Stimulated activated CD4-positive, alpha-beta T cell treated with anti-CD3 and anti-CD28 coated beads, Interleukin-4, amount 100 ng/mL, for 24 hours (primary cell): ENCODE measurements at places on chromosomes 16 and 17.
A peak's percentile ranks its signal among the peaks of the same experiment; 100 is the strongest.

DNA sequence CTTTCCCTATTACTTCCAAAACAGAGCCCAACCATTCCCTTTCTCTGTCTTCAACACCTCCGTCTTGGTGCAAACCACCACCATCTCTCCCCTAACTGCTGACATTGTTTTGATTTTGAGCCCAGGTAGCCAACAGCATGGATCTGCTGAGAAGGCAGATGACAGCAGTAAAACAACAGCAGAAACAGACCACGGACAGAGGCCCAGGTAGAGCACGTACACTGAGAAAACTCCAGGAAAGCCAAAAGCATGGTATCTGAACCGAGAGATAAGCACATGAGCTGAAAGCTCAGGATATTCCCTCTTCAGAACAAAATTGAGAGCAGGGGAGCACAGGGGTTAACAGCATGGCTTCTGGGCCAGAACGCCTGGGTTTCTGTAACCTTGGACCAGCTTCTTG, 18.9 kb upstream of the MAP3K14 start:
- no peak for DNase-seq

- no peak for DNase-seq
These were observed 2.7 kb upstream of the TANC2 start for GRCh38 chr17:62963296-62963695.

DNA sequence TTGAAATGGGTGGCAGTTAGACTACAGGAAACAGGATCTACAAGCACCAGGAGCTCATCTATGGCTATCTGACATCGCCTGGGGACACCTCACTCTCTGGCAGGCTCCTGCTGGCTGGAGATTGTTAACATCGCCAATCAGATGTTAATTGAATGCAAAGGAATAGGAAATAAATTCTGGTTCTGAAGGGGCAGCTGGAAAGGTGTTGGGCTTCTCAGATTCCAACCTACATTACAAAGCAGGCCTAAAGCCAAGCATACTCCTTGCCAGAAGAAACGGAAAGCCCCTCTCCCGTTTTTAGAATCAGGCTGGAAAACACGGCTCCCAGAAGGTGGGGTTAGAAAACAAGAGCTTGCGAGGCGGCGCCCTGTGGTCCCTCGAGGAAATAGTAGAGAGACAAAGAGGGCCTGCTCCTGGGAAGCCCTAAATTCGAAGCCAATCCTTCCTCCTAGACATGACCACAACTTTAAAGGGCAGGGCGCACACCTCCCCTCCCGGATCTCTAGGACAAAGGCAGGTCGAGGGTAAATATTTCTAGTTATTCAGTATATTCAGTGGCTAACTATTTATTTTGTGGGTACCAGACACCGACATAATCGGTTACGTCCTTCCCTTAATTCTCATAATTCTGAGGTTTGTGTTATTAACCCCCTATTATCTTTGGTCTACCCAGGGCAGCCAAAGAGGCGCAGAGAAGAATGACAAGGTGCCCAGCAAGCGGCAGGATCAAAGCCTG, 763 bp upstream of the TOM1L1 start:
- DNase-seq = no peak

GRCh38 chr17:39104046-39104445, 47.4 kb downstream of the PLXDC1 start:
- no peak for DNase-seq

GRCh38 chr17:44200478-44201155, 933 bp upstream of the ATXN7L3 start:
- no peak for DNase-seq

DNA sequence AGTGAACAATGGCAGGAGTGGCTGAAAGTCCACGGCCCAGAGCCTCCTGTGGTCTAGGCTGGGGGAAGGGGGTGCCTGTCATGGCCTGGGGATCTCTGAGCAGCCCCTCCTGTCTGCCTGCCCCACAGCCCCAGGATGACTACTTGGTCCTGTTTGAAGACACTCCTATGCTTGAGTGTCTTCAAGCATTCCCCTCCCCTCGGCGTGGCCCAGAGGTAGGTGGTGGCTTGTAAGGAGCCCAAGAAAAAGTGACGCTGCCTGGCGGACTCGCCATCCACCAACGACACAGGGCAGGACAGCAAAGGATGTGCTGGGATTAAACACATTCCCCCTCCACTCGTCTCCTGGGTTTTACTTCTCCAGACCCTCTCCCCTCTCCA, 5.7 kb downstream of the SULT1A1 start:
- DNase-seq = no peak

GRCh38 chr17:57246257-57246656, 10.1 kb upstream of the MSI2 start:
- DNase-seq = no peak

DNA sequence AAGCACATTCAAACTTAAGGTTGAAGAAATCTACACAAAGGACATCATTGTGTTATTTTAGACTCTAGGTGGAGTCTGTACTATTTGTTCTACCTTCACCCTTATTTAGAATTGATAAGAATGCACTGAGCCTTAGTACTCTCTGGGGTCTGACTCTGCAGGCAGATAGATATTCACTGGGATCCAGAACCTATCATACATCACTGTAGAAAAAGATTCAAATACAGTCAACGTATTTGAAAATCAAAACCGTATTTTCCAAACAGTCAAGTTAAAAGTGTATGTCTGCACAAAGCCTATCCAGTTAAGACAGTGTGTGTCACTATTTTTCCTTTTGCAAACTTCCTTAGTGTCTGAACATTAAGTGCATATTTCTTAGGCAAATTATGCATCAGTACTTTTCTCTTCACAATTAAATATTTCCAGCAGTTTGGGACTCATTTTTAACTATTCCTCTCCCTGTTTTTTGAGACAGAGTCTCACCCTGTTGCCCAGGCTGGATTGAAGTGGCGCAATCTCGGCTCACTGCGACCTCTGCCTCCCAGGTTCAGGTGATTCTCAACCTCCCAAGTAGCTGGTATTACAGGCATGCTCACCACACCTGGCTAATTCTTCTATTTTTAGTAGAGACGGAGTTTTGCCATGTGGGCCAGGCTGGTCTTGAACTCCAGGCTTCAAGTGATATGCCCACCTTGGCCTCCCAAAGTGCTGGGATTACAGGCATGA, 22.3 kb downstream of the MOSMO start:
- DNase-seq = no peak

DNA sequence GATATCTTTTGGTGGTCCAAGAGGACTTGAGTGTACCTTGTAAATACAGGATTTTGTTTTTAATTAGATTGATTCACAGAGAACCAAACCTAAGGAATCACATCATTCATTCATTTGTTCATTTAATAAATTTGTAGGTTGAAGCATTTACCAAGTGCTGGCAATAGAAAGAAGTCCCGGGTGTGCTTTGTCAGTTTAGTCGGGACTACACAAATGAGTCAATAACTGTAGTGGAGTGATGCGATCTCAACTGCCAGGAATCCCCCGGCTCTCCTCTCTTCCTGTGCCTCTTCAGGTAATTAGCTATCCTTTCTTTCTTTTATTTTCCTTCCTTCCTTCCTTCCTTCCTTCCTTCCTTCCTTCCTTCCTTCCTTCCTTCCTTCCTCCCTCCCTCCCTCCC, 1.4 kb upstream of the WWOX start:
- no peak for DNase-seq

GRCh38 chr16:89358030-89359005, 132.0 kb downstream of the ANKRD11 start:
- no peak for DNase-seq

- DNase-seq = no peak
These were observed 16.6 kb downstream of the NOS2 start for GRCh38 chr17:27783440-27784350.

GRCh38 chr16:3611146-3611975, at the start of gene SLX4:
SLX4 (minus strand) TSS chr16:3611606; CDS start chr16:3608964, 2,642 bp downstream.
- peak; percentile 89 for DNase-seq

GRCh38 chr17:83179374-83179773, 100.0 kb downstream of the METRNL start:
- DNase-seq = peak; percentile 0

DNA sequence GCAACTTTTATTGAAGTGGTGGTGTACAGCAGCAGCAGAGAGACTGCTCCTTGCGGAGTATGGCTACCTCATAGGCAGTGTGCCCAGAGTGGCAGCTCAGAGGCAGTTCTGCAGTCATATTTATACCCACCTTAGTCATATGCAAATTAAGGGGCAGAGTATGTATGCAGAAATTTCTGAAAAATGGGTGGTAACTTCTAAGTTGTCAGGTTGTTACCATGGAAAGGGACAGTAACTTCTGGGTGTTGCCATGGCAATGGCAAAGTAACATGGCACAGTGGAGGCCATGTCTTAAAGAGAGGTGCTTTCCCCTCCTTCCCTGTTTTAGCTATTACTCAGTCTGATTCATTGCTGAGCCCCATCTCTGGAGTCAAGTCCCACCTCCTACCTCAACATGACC, 53.4 kb downstream of the MEOX1 start:
- peak; percentile 67 for DNase-seq

DNA sequence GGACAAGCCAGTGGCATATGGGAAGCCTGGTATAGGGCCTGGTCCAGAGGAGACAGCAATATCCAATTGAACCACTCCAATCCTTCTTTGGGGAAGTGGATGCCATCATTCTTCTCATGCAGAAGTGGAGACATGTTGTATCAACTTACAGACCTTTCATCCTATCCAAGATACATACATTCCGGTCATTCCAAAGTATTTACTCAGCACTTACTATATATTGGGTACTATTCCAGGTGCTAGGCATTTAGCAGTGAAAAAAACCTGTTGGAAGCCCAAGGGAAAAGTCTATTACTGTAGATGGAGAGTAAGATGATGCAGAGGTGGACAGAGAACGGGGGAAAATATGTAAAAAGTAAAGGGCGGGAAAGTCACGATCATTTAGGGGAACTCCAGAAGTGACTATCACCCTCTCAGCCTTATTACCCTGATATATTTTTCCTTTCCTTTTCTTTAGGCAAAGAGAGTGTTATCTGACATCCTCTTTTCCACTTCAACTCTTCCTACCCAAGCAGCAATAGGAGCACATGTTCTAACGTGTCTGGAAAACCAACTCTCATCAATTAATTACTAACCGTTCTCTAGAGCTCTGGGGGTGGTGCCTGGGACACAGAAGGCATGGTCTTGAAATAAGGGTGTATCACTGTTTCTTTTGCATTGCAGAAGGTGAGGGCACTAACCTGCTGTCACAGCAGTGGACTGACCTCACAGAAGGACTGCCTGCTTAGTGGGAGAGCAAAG, 210.1 kb upstream of the MAF start:
- DNase-seq = no peak

GRCh38 chr17:34146440-34147043, 108.5 kb upstream of the CCL2 start:
- peak; percentile 34 for DNase-seq

GRCh38 chr17:74008196-74008595, 195.3 kb upstream of the RPL38 start:
- DNase-seq = peak; percentile 17
